ENCODE measurements at places on chromosomes 7 and 10.

DNA sequence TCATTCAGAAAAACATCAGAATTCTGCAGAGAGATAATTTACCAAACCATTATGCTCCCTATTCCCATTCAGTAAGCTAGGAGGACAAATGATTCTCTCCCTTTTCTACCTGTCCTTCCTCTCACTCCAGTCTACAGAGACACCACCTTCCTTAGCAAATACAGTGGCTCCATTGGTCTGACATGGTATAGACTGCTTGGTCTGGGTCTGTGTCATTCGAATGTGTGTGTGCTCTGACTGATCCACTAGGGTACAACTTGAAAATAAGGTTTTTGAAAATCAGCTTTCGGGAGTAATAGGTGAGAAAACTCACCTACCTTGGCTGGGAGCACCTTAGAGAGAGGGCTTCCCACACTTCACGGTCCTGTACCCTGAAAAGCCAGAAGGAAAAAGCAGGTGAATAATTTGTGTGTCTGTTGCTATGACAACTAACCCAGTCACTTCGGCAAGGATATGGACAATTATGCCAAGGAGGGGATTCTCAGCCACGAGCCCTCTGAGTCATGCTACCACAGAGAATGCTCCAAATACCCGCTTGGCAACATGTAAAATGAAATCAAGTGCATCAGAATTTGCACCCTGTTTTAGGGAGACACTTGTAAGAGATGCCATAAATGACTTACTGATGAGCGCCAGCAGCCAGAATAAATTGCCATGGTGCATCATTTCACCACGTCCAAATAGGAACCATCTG is 114.5 kb upstream of the PRKCQ start:
- no peak for DNase-seq

- DNase-seq: peak; percentile 92
Measured at GRCh38 chr7:150978126-150978789, at the start of gene KCNH2. Gene KCNH2, minus strand, starts transcription at chr7:150978321. Its CDS starts 408 bp downstream, at chr7:150977913.

GRCh38 chr7:55138663-55139062 is 119.8 kb downstream of the EGFR start:
- DNase-seq: no peak

DNA sequence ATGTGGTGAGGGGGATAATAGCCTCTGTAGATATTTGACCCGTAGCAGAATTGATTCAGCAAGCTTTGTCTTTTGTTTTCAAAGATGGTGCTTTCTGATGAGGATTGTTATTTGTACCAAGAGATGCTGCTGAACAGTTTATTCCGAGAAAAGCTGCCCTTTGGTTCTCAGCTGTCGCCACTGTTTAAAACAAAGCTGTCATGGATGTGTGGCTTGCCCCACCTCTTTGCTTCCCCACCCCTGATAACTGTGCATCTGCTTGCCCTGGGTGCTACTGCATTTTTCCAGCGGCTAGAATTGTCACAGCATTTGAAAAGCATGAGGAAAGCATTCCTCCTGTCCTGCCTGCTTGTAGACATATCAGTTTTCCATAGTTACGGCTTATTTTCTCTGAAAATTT is 226.9 kb upstream of the CSTF2T start:
- no peak for DNase-seq

GRCh38 chr10:27717861-27718260 is 27.8 kb downstream of the MKX start:
- no peak for DNase-seq

- no peak for DNase-seq
Measured at GRCh38 chr7:66758950-66759628, 18.6 kb downstream of the RABGEF1 start.

- no peak for DNase-seq
Measured at GRCh38 chr10:110168601-110169481, 38.6 kb upstream of the MXI1 start.

DNA sequence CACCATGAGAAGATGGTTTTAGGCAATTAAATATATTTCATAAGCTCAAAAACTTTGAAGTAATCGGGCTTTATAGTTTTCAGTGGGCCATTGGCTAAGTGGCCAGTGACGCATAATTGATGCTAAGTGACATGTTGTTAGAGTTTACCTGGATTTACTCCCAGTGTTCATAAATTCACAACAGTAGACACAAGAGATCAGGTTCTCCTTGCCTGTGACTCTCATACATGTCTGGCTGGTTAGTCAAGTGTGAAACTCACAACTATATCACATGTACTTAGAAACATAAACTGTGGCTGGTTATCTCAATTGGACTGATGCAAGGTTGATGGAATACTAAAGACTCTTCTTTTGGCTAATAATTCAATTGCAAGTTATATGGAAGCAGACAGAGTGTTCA is 26.2 kb downstream of the ASB15 start:
- no peak for DNase-seq

DNA sequence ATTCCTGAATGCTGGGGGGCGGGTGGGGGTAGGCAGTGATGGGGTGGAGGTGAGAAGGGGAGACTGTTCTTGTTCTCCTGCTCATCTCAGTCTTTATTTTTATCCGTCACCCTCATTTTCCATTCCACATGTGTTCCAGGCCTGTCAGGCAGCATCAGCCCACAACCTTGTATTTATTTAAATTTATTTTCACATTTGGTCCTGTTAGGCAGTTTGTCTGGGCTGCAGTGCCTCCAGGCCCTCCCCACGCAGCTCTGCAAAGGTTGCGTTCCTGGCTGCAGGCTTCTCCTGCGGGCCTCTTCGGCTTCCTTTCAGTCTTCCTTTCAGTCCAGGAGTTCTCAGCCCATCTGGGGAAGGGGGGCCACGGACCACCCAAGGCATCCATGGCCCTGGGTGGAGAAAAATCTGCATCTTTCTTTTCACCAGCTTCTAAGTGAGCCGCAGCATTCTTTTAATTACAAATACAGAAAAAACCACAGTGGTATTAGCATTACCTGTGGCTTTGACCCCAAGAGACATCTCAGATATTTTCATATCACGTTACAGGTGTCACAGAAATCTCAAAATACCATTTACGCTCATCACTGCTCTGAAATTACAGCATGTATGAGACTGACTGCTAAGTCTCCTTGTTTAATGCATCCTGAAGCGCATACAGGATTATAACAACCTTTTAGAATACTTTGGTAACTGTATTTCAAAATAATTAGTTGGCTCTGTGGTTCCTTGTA is 94.0 kb downstream of the C10orf105 start:
- DNase-seq: no peak
